Stimulated activated CD8-positive, alpha-beta memory T cell treated with anti-CD3 and anti-CD28 coated beads, Interleukin-12 subunit alpha, Interleukin-12 subunit beta, amount 100 ng/mL, for 4 hours (primary cell): ENCODE measurements at places on chromosomes 3 and 15.

- DNase-seq: no peak
Measured at GRCh38 chr3:58384381-58385090, 49.1 kb downstream of the PDHB start.

- DNase-seq: no peak
Measured at GRCh38 chr3:21751886-21752285, 876 bp upstream of the ZNF385D start.

- no peak for DNase-seq
Measured at GRCh38 chr3:157115069-157116006, 44.6 kb downstream of the CCNL1 start.

DNA sequence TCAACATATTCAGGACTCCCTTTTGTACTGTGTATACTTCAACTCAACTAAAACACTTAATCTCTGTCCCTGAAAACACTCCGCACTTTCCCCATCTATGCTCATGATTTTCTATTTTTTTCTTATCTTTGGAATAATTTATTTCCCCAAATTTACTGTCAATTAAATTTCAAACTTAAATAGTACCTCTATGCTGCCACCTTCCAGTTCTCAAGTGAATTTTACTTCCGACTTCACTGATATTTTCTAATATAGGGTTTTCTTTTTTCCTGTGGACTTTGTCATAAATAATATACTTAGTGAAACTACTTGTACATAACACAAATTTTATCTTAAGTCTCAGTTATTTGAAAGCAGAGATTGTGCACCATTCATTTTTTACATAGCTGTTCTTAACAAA lies 1303.3 kb downstream of the OTOL1 start:
- DNase-seq: no peak

- no peak for DNase-seq
Measured at GRCh38 chr3:58020783-58021071, 12.5 kb downstream of the FLNB start.

GRCh38 chr15:84003791-84004503 lies 231.6 kb upstream of the GOLGA6L4 start:
- DNase-seq: no peak

GRCh38 chr3:182621435-182622240 lies 171.7 kb upstream of the ATP11B start:
- DNase-seq: no peak

- no peak for DNase-seq
Measured at GRCh38 chr3:134232151-134232550, 18.5 kb downstream of the RYK start.

DNA sequence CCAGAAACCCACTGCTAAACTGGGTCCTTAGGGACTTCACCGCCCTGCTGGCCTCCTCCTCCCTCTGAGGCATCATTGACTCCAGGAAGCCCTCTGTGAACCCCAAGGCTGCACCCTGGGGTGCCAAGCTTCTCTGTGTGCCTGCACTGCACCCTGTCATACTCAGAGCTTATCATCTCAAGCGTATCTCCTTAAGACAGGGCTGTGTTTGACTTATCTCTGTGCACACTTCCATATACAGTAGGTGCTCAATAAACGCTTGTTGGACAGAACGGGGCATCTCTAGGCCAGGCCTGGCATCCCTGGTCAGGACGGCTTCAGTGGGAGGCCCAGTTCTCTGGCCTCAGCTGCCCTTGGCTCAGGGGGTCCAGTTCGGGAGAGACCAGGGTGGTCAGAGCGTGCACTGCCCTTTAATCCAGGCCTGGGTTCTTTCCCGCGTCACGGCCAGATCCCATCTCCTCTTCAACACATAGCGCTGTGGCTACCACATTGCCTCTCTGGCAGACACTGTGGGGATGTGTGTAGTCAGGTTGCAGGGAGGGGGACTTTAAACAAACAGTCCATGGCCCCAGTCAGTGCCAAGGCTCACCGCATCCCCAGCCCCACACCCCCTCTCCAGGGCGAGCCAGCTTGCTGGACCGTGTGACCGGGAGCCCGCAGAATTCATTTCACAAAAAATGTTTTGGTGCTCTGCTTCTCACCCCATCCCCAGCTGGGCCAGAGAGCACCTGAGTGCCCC lies 33.4 kb downstream of the MAGEF1 start:
- DNase-seq: no peak

GRCh38 chr3:127607675-127608361 lies 9.6 kb downstream of the MCM2 start:
- DNase-seq: no peak

DNA sequence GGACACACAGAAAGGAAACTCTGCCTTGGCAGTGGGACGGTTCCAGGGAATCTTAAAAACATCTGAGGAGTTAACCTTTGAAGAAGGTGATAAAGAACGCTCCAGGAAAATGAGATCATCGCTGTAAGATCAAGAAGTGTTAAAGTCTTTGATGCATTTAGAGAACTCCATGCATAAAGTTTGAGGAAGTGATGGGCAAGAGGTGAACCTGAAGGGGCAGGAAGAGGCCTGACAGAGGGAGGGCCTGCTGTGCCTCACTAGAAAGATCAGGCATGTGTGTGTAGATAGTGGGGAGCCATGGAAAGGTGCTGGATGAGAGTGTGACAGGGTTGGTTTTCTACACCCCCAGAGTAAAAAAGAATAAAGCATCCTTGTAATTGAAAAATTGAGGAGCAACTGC lies 889.2 kb downstream of the MCTP2 start:
- DNase-seq: no peak

DNA sequence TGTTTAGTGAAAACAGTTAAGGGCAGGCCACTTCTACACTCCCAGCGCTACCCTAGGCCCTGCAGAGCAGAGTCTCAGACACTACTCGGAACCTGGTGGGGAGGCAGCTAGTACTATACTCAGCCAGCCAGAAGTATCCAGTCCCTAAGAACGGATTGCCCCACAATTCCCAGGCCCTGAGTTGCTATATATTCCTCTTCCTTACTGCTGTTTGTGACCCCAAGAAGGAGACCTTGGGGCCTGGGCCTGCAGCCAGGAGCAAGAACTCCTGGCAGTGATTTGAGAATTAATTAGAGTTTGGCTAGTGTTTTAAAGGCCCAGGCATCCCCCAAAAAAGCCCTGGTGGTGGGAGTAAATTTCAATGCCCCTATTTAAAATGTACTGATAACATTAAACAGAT lies 87.7 kb downstream of the RBPMS2 start:
- DNase-seq: no peak

GRCh38 chr15:86653344-86654197 lies 573.9 kb downstream of the AGBL1 start:
- DNase-seq: no peak

GRCh38 chr15:71248386-71248785 lies 133.1 kb downstream of the THSD4 start:
- DNase-seq: no peak

DNA sequence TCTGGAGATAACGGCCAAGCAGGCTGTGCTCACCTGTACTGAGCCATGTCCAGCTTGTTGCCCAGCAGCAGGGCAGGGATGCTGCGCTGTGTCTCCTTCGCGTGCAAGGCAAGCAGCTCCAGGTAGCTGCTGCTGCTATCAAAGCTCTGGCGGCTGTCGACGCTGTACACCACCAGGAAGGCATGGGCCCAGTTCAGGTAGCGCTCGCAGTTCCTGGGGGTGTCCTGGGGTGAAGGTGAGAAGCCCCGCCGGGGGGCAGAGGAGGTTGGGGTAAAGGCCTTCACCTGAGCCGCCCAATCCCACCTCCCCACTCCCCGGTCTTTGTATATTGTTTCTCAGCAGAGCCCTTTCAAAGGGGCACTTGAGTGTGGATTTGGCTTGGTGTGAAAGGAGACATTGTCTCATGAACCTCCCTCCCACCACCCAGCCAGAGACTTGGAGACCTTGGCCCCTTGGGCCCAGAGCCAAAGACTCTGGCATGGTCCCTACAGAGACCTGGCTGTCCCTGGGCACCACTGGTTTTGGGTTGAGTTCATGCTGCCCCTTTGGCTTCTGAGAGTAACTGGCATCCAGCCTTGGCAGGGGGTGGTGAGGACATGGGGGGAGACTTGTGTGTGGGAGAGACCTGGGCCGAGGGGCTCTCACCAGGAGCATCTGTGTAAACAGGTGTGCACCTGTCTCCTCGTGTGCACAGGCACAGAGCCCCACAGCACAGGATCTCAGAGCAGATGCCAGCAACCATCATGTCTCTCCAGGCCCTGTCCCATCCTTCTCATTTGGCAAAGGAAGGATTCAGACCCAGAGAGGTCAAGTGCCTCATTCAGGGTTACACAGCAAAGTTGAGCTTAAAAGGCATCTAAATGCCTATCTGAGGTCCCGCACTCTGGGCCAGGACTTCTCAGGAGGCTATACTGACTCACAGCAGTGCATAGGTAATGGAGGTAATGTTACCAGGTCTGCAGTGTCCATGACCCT lies 9.1 kb downstream of the RASL12 start:
- no peak for DNase-seq
